Gastrocnemius medialis (tissue), 4 donors: ENCODE measurements at places on chromosomes 2 and 18.

- no peak for DNase-seq
Measured at GRCh38 chr2:34311816-34312215, 712.7 kb upstream of the FAM98A start.

DNA sequence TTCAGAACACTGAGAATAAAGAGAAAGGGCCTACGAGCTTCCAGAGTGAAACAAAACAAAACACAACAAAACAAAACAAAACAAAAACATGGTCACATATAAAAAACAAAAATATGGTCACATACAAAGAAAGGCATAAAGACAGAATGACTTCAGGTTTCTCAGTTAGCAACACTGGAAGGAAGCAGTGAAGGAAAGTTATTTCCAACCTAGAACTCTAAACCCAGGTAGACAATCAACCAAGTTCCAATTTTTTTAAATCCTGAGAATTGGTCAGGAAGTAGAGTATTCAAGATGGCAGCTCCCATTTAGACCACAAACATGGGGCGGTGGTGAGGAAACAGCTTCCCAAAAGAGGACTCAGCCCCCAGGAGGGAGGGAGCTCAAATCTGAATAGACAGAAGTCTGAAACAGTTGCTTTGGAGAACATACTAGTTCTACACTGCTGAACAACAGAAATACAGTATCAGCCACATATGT is 9.1 kb downstream of the DRC1 start:
- DNase-seq, result no peak

DNA sequence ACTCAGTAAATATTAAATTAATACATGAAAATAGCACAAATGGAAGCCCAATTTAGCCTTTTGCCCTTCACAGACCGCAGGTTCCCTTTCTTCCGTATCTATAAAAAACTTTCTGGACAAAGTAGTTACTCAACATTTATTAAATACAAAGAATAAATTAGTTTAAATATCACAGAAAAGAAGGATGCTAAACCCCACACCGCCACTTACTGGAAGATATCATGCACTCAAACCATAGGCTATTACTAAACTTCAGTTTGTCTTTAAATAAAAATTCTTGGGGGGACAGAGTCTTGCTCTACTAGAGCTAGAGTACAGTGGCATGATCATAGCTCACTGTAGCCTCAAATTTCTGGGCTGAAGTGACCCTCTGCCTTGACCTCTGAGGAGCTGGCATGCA is 120.7 kb upstream of the FHL2 start:
- no peak for DNase-seq

GRCh38 chr2:212721026-212721451 is 182.4 kb upstream of the ERBB4 start:
- DNase-seq, result no peak

GRCh38 chr2:62175728-62176127 is 20.2 kb upstream of the B3GNT2 start:
- DNase-seq, result no peak

GRCh38 chr2:237097911-237098702 is 12.4 kb downstream of the COPS8 start:
- DNase-seq, result peak; percentile 71

DNA sequence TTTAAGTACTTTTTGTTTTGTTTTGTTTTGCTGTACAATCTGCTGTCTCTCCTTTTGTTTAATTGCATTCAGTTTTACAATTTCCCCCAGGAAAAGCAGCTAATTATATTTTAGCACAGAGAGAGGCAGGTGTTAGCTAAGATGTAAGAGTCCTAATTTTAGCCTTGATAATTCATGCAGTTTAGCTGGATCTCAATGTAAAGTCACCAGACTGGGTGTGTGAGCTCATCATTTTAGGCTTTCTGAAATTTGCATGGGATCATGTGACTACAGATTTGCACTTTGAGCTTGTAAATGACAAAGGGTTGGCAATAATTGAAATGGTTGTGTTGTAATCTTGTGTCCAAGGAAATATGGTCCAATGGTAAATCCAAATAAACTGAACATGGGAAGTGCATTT is 68.5 kb downstream of the ETAA1 start:
- DNase-seq, result no peak

DNA sequence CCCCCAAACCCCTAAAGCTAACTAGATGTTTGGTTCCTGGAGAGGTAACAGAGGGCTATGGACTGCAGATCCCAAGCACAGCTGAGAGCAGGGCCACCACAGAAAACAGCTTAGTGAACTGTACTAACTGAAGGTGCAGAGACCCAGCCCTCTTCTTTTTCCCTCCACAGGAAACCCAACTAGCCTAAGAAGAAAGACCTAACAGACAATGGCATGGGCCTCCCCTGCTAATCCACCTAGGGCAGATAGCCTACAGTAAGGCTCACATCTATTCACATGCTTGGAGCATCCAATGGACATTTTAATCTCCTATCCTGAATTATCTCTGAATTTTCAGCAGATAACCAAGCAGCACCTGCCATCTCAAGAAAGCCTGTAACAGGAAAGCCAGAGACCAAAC is 8.8 kb upstream of the FECH start:
- no peak for DNase-seq

DNA sequence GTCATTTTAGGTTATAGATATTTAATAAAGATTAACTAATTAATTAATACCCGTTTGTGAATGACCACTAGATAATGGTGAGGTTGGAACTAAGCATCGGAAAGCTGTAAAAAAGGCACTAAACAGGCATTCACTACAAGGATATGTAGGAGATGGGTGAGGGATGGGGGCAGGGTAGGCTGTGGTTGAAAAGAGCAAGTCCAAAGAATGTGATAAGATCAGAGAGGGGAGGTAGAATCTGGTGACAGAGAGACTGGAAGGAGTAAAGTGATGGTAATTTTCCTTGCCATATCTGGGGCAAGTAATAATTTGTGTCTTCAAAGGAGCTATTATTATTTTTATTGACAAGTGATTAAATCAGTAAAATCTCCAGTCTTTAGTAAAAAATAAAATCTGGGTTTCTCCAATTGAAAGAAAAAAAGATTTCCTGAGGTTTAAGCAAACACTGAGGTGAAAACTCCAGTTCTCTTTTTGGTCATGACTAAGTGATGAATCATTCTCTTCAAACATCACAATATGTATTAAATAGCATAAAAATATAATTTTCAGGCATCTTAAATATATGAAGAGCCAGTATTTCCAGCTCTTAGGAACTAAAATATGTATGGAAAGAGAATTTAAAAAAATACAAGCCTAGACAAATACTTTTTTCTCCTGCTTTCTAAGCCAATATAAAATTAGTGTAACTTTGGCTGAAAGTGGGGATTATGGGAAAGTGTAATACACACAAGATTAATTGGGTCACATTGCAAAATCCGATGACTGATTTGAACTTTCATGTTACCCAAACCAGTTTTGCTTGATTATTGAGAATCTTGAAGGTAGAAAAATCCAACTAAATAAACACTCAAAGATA is 259.1 kb upstream of the RBMS1 start:
- no peak for DNase-seq
